ENCODE measurements at places on chromosomes 5 and 9. TPM values are rescaled to one million over a fixed set of nuclear protein-coding genes. Genes with fewer than 3 reads are reported as not detected.

GRCh38 chr5:152801886-152802285 is 396.8 kb upstream of the NMUR2 start:
- H3K27ac ChIP-seq = no peak overlapping the region
- no peak for DNase-seq
- H3K4me3 ChIP-seq = no peak overlapping the region

DNA sequence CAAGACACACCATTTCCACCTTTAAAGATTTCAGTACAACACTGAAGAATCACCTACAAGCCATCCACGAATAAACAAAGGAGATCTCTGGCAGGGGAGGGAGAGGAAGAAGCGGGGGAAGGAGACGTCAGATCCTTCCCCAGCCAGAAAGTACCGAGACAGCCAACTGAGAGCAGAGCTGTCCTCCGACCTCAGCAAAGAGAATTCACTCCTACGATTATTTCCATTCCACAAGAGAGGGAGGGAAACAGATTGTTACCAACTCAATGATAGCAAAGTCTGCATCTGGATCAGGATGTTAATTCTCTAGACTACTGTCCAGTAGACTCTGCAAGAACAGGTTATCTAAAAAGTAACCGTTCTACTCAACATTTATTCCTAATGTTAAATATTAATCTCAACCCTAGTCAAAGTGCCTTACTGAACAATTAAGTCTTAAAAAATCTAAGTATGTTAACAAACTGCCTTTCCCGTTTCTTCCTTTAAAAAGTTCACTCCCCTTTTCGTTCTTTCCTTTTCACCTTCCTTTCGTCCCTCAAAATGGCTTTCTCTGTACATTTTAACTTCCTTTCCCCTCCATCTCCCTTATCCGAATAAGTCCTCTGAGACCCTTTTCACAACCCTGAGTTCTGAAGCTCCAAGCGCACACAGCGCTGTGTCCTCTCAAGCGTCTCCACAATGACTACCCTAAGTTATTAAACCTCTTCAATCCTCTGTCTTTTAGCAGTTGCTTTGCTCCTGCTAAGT is 1.4 kb downstream of the CHD1 start:
- DNase-seq = peak; percentile 65
- H3K27ac ChIP-seq = peak overlapping the region; percentile 98
- H3K4me1 ChIP-seq = peaks cover 14% of the 10 kb centered on the region
- no peaks in the 10 kb centered on the region for H3K27me3 ChIP-seq
- peak overlapping the region; percentile 89 for H3K4me3 ChIP-seq

- no peak for DNase-seq
- no peaks in the 10 kb centered on the region for H3K4me1 ChIP-seq
- no peak overlapping the region for H3K27ac ChIP-seq
- H3K27me3 ChIP-seq = no peaks in the 10 kb centered on the region
Observed at GRCh38 chr5:58040044-58040443, 419.8 kb downstream of the PLK2 start.

DNA sequence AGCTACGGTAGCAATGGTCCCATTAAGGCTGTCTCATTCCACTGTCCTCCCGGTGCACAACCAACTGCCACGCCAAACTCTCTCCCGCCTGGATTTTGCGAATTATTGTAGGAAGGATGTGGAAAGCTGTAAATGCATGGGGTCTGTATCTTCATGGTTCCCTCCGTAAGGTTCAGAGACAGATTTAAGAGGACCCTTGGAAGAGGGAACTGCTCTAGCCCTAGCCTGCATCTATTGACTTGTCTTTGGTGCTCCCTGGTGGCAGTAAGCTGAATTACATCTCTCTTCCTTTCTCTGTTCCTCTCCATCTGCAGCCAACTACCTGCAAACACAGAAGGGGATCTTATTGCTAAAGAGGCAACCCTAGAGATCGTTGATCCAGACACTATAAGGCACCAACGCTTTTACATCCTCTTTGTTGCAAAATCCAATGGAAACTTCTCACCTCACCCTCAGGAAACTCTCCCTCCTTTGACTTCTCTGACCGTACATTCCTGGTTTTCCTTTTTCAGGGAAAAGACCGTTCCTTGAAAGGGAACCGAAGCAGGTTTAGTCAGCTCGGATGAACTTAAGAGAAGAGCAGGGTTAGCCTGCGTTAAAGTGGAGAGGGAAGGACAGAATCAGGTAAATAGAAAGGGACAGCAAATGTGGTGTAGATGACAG is 11.9 kb downstream of the CAPSL start:
- peak; percentile 26 for DNase-seq
- H3K27me3 ChIP-seq = no peaks in the 10 kb centered on the region
- H3K4me1 ChIP-seq = peaks cover 3% of the 10 kb centered on the region
- no peaks in the 10 kb centered on the region for H3K36me3 ChIP-seq

Gene PCSK1
- 0.14 TPM for total RNA-seq

GRCh38 chr5:117982691-117983090 is 1005.7 kb downstream of the DTWD2 start:
- H3K4me3 ChIP-seq = no peak overlapping the region
- DNase-seq = no peak
- no peaks in the 10 kb centered on the region for H3K36me3 ChIP-seq

GRCh38 chr9:37925786-37926736 is 22.1 kb upstream of the SLC25A51 start:
- H3K27me3 ChIP-seq = no peaks in the 10 kb centered on the region
- no peak overlapping the region for H3K27ac ChIP-seq
- no peaks in the 10 kb centered on the region for H3K4me1 ChIP-seq
- H3K36me3 ChIP-seq = no peaks in the 10 kb centered on the region
- DNase-seq = no peak
- no peak overlapping the region for H3K4me3 ChIP-seq

Gene LARP1
- 33.3 TPM for total RNA-seq

- H3K27ac ChIP-seq = no peak overlapping the region
- no peak overlapping the region for H3K4me3 ChIP-seq
- H3K4me1 ChIP-seq = no peaks in the 10 kb centered on the region
- H3K36me3 ChIP-seq = no peaks in the 10 kb centered on the region
Observed at GRCh38 chr9:77764894-77765780, 117.0 kb upstream of the GNA14 start.

Gene CER1
- total RNA-seq = not detected

Gene ZDHHC11
- 14.4 TPM for total RNA-seq

- H3K27ac ChIP-seq = peak overlapping the region; percentile 52
- H3K27me3 ChIP-seq = no peaks in the 10 kb centered on the region
- H3K36me3 ChIP-seq = no peaks in the 10 kb centered on the region
- H3K4me3 ChIP-seq = no peak overlapping the region
- no peaks in the 10 kb centered on the region for H3K4me1 ChIP-seq
- peak; percentile 22 for DNase-seq
Observed at GRCh38 chr9:3863111-3863528, 337.3 kb upstream of the RFX3 start.

- no peak for DNase-seq
- no peak overlapping the region for H3K4me3 ChIP-seq
- H3K4me1 ChIP-seq = no peaks in the 10 kb centered on the region
- H3K27me3 ChIP-seq = no peaks in the 10 kb centered on the region
- H3K27ac ChIP-seq = peak overlapping the region; percentile 69
Observed at GRCh38 chr9:106069241-106069640, 374.9 kb downstream of the TMEM38B start.

DNA sequence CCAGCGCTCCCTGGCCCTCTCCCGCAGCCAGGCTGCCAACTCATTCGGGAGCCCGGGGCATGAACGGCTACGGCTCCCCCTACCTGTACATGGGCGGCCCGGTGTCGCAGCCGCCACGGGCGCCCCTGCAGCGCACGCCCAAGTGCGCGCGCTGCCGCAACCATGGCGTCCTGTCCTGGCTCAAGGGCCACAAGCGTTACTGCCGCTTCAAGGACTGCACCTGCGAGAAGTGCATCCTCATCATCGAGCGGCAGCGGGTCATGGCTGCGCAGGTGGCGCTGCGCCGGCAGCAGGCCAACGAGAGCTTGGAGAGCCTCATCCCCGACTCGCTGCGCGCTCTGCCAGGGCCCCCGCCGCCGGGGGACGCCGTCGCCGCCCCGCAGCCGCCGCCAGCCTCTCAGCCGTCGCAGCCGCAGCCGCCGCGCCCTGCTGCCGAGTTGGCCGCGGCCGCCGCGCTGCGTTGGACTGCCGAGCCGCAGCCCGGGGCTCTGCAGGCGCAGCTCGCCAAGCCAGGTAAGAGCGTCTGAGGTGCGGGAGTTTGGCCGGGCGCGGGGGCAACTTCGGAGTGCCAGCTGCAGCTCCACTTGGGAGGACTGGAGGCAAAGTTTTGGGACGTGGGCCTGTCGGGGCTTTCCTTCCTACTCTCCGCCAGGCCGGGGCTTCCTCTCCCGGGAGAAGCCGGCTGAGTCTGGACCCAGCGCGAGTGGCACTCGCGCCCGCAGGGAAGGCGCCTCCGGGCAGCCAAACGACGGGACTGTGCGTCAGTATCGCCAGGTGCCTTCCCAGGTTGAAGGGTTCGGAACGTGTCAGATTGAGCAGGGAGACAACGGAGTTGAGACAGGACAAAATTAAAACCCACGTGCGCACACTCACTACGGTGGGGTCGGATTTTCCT is 735 bp downstream of the DMRT3 start:
- no peak overlapping the region for H3K27ac ChIP-seq
- H3K4me1 ChIP-seq = no peaks in the 10 kb centered on the region

Gene CCDC187
- 0.27 TPM for total RNA-seq

Gene FOXD4
- 0.85 TPM for total RNA-seq

- no peak overlapping the region for H3K4me3 ChIP-seq
- no peak for DNase-seq
- H3K36me3 ChIP-seq = no peaks in the 10 kb centered on the region
- no peak overlapping the region for H3K27ac ChIP-seq
Observed at GRCh38 chr9:6788162-6789016, 30.6 kb downstream of the KDM4C start.

- H3K36me3 ChIP-seq = no peaks in the 10 kb centered on the region
- peak overlapping the region; percentile 34 for H3K4me3 ChIP-seq
- H3K4me1 ChIP-seq = no peaks in the 10 kb centered on the region
Observed at GRCh38 chr5:179817470-179817840, 3.2 kb upstream of the SQSTM1 start.

DNA sequence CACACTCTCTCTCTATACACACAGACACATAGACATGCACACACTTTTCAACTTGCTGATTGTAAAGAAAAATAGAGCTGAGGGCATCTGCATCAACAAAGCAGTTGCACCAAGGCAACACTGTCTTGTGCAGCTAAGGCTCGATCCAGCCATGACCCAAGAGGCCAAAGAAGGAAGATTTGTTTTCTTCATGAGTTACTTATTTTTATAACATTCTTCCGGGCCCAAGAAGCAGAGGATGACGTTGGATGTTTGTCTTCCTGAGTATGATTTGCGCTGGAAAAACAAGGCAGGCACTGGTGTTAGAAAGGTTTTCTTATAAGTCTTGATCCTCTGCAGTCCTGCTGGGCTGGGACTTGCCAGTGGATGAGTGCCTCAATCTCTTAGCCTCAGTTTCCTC is 344.1 kb downstream of the ADAMTS6 start:
- no peak overlapping the region for H3K27ac ChIP-seq
- no peaks in the 10 kb centered on the region for H3K27me3 ChIP-seq
- no peaks in the 10 kb centered on the region for H3K4me1 ChIP-seq
- no peaks in the 10 kb centered on the region for H3K36me3 ChIP-seq

Gene LCN12
- 43.2 TPM for total RNA-seq

- H3K4me3 ChIP-seq = no peak overlapping the region
- no peaks in the 10 kb centered on the region for H3K27me3 ChIP-seq
- DNase-seq = peak; percentile 15
- peak overlapping the region; percentile 67 for H3K27ac ChIP-seq
- H3K4me1 ChIP-seq = peaks cover 13% of the 10 kb centered on the region
Observed at GRCh38 chr9:137082925-137083290, 3.9 kb upstream of the MAN1B1 start.

- H3K36me3 ChIP-seq = no peaks in the 10 kb centered on the region
- H3K27ac ChIP-seq = no peak overlapping the region
- H3K27me3 ChIP-seq = no peaks in the 10 kb centered on the region
- no peak overlapping the region for H3K4me3 ChIP-seq
- DNase-seq = no peak
Observed at GRCh38 chr9:136103651-136104487, 8.8 kb upstream of the NACC2 start.

DNA sequence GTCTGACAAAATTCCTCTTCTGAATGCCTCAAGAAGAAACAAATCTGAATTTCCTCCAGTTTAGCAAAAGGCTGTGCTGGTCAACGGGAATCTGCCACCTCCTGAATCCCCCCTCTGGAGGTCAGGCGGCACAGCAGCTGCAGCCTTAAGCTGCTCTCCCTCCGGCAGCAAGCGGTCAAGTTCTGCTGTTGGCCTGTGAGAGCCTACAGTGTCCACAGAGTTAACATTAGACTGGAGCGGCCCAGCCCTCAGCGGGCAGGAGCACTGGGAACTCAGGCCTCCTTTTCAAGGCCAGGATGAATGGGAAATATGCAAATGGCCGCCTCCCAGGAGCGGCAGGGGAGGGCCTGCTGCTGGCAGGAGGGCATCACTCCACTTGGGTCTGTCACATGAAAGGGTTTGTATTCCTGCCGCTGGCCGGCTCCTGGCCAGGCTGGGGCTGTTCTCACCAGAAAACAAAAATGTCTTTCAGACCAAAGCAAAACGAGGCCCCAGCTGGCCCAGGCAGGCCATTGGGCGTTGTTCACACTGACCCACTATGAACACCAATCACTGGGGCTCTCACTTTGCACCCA is 8.2 kb downstream of the ACSL6 start:
- H3K36me3 ChIP-seq = no peaks in the 10 kb centered on the region
- H3K27me3 ChIP-seq = no peaks in the 10 kb centered on the region
- no peaks in the 10 kb centered on the region for H3K4me1 ChIP-seq
- H3K4me3 ChIP-seq = no peak overlapping the region
- no peak for DNase-seq

DNA sequence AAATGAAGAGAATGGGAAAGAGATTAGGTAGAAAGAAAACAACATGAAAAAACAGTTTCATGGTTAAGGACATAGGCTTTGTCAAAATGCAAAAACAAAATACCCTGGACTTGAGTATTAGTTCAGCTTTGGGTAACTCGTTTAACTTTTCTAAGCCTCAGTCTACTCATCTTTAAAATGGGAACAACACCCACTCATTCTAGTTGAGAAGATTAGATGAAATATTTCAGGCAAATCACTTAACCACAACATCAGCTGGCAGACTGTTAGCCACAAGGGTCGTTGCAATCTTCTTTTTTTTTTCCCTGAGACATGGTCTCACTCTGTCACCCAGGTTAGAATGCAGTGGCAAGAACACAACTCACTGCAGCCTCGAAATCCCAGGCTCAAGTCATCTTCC is 185.6 kb downstream of the DCP2 start:
- H3K4me1 ChIP-seq = no peaks in the 10 kb centered on the region
- no peak overlapping the region for H3K27ac ChIP-seq
- no peaks in the 10 kb centered on the region for H3K36me3 ChIP-seq
- H3K4me3 ChIP-seq = no peak overlapping the region
- DNase-seq = no peak
- no peaks in the 10 kb centered on the region for H3K27me3 ChIP-seq

- no peak overlapping the region for H3K4me3 ChIP-seq
- H3K27me3 ChIP-seq = no peaks in the 10 kb centered on the region
- no peaks in the 10 kb centered on the region for H3K4me1 ChIP-seq
- no peak overlapping the region for H3K27ac ChIP-seq
- no peaks in the 10 kb centered on the region for H3K36me3 ChIP-seq
Observed at GRCh38 chr9:127437497-127438264, 13.5 kb downstream of the ZNF79 start.

GRCh38 chr9:125911861-125912644 is 164.9 kb downstream of the PBX3 start:
- no peak overlapping the region for H3K4me3 ChIP-seq
- no peaks in the 10 kb centered on the region for H3K4me1 ChIP-seq
- no peaks in the 10 kb centered on the region for H3K27me3 ChIP-seq
